ENCODE measurements at places on chromosomes 6 and 20.

DNA sequence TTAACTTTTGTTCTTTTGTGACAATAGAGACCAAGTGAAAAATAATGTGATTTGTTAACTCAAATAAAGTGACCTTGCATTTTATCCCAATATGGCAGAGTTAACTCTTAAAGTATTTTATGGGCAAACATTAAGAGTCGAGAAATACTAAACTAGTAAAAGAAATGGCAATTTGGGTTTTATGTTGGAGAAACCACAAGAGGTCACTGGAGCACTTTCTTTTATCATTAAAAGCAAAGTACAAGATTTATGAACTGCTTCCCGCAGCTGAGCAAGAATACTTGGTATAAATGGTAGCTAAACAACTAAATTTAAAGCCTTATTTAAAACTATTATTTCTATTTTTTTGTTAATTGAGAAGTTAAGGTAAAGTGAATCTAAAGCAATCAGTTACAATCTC lies 33.5 kb upstream of the MCM9 start:
- no peak for DNase-seq

DNA sequence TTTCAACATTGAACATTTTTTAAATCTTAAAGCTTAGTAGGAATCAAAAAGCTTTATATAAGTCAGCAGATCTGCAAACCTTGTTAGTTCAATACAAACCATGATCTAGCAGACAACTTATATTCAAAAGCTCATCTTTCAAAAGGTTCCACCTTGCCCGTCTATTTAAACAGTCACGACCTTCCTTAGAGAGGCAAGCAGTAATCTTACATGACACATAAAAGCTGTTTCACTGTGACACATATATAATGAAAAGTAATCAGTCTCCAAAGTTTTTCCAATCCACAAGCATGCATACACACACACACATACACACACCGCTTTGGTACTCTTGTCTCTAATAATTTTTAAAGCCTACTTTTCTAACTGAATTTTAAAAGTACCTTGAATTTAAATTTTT lies 12.9 kb downstream of the SOD2 start:
- DNase-seq, result no peak

DNA sequence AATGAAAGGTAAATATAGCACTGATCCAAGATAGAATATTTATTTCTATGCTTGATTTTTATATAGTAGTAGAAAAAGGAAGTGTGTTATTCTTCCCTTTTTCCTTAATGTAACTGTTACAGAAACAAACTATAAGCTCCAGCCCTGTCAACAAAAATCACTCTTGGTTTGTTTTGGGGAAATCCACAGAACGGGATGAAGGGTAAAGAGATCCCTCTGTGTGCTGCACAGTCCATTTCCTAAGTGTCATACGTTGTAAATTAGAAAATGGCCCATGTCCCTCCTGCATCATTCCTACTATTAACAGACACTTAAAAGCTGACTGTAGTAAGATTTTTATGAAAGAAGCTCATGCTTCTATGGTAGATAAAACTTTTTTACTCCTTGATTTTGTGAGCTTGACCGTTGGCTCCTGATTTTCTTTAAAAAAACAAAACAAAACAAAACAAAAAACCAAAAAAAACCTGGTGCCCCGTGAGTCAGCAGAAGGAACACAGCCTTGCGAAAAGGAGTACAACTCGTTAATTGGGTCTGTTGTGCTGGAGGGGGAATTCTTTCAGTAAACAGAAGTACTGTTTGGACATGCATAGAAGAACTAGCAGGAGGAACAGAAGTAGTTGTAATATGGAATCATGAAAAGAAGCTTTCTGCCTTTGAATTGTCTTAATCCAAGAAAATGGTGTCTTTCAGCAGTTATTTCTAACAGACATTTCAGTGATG lies 67.5 kb downstream of the RTN4IP1 start:
- DNase-seq, result no peak

DNA sequence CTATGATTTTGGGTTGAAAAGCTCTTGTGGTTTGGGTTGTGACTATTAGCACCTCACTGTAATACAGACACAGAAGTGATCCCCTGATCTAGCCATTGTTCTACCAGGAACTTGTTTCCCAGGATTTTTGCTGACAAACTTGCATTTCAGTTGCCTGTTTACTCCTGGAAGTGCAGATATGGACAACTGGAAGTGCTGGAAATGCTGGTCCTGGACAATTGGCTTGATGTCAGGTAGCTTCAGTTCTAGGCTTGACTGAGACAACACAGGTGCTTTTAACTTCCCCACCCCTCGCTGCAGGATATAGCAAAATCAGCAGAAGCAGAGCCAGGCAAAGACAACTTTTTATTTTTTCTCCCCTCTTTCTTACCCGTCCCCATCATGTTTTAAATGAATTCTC lies 27.1 kb upstream of the FBXO30 start:
- no peak for DNase-seq

All from nephron progenitor cell (in vitro differentiated cells).